ENCODE measurements at places on chromosomes 4 and X.
A peak's percentile ranks its signal among the peaks of the same experiment; 100 is the strongest.

GRCh38 chr4:108831886-108832285, 69.0 kb upstream of the ETNPPL start:
- no peak for DNase-seq

DNA sequence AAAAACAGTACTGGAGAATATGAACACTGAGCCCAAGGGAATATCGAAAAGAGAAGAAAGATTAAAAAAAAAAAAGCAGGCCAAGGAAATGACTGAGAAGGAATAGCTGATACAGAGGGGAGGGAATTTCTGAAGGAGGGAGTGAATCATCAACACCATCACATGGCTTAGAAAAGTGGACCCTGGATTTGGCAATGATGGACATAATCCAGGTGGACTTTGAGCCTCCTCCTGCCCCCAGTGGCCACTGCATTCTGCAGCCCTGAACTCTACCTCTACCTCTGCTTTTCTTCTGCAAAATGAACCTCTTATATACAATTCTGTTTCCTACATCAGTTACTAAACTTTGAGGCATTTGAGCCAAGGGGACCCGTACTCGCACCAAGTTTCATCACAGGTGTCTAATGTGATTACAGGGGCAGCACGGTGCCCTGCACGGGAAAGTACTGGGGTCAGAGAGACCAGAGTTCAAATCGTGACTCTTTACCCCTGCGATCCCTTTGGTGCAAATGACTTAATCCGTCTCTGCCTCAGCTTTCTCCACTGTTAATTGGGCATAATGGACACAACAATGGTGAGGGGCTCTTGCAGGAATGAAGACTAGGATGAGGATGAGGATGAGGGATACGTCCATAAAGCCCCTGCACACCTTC, 1.1 kb downstream of the OCIAD2 start:
- DNase-seq: no peak

DNA sequence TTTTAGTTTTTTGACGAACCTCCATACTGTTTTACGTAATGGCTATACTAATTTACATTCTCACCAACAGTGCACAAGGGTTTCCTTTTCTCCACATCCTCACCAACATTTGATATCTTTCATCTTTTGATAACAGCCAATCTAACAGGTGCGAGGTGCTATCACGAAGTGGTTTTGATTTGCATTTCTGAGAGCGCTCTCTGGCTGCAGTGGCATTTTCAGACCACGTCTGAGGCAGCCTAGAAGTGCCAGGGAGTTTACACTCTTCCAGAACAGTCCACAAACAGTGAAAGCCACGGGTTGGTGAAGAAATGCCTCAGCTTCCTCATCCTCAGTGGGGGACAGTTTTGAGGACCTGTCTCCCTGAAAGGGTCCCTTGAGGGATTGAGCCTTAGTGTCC, 471.0 kb downstream of the BCOR start:
- DNase-seq: no peak

DNA sequence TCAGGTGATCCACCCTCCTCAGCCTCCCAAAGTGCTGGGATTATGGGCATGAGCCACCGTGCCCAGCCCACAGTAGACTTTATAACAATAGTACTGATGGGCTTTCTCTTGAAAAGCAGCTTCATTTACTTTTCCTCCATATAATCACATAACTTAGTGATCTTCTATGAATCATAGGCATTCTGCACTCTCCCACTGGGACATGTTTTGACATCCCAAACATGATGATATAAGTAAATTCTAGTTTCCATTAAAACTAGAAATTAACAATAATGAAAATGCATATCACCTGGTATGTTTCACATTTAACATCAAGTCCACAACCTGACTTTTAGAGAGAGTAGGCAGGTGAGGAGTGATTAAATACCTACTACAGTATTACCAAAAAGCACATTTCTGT, 96.5 kb downstream of the CAMK2D start:
- DNase-seq: no peak

GRCh38 chr4:140609548-140610425, 41.0 kb upstream of the UCP1 start:
- DNase-seq: peak; percentile 42

GRCh38 chr4:108313546-108314339, 145.0 kb upstream of the LEF1 start:
- no peak for DNase-seq

DNA sequence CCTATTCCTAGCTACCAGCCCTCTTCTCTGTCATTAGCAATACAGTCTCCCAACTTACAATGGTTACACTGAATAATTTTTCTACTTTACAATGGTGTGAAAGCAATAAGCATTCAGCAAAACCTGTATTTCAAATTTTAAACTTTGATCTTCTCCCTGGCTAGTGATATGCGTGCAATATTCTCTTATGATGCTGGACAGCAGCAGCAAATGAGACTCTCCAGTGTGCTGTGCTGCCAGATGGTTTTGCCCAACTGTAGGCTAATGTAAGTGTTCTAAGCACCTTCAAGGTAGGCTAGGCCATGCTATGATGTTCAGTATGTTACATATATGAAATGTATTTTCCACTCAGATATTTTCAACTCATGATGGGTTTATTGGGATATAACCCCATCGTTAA, 5.9 kb upstream of the GAR1 start:
- DNase-seq: no peak

DNA sequence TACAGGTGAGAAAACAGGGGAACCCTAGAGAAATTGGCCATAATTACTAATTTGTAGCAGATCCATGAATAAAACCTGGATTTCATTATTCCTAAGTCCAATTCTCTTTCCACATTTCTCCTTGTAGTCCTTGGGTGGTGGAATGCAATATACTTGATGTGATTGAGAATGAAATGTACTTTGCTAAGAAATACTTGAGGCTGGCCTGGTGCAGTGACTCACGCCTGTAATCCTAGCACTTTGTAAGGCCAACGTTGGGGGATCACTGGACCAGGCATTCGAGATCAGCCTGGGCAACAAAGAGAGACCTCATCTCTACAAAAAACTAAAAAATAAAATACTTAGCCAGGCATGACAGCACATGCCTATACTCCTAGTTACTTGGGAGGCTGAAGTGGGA, 15.9 kb downstream of the TMEM184C start:
- no peak for DNase-seq

- no peak for DNase-seq
Observed at GRCh38 chrX:9859711-9860555, 73.7 kb downstream of the SHROOM2 start.

DNA sequence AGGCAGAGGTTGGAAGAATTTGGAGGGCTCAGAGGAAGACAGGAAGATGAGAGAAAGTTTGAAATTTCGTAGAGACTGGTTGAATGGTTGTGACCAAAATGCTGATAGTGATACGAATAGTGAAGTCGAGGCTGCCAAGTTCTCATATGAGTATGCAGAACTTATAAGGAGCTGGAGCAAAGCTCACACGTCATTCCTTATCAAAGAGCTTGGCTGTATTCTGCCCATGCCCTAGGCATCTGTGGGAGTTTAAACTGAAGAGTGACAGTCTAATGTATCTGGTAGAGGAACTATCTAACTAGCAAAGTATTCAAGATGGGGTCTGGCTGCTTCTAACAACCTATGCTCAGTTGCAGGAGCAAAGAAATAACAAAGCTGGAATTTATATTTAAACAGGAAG, 102.1 kb downstream of the PCDH18 start:
- DNase-seq: no peak

DNA sequence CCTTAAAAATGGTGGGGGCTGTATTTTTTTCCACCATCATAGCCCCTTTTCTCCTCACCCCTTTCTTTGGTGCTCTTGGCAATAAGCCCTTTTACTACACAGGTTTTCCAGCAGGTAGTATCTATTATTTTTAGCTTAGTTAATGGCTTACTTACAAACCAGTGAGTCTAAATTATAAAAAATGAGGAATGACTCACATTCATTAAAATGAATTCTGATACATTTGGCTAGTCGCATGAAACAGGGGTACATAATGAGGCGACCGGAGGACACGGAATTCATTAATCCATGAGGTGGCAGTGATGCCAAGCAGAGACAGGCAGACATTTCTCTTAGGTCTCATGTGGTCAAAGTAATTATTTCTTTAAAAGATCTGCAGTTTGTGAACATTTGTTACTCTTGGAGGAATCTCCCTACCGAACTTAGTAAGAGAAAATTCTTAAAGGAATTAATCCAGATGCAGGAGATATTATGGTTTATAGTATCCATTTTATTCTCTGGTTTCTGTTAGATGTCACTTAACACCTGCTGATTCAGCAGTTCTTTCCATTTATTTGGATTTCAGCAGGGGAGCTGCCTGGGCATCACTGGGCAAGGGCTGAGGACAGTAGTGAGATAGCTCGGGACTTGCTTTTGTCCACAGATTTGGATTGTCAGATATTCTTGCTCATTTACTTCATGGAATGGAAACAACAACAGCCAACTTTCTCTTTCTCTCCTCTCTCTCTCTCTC, 575.0 kb upstream of the NR3C2 start:
- no peak for DNase-seq

All from NCI-H2171 (cell line).